ENCODE measurements at places on chromosomes 12 and 14. TPM values are rescaled to one million over a fixed set of nuclear protein-coding genes. Genes with fewer than 3 reads are reported as not detected.

- DNase-seq = no peak
Observed at GRCh38 chr12:62123721-62124203, 136.4 kb upstream of the USP15 start.

DNA sequence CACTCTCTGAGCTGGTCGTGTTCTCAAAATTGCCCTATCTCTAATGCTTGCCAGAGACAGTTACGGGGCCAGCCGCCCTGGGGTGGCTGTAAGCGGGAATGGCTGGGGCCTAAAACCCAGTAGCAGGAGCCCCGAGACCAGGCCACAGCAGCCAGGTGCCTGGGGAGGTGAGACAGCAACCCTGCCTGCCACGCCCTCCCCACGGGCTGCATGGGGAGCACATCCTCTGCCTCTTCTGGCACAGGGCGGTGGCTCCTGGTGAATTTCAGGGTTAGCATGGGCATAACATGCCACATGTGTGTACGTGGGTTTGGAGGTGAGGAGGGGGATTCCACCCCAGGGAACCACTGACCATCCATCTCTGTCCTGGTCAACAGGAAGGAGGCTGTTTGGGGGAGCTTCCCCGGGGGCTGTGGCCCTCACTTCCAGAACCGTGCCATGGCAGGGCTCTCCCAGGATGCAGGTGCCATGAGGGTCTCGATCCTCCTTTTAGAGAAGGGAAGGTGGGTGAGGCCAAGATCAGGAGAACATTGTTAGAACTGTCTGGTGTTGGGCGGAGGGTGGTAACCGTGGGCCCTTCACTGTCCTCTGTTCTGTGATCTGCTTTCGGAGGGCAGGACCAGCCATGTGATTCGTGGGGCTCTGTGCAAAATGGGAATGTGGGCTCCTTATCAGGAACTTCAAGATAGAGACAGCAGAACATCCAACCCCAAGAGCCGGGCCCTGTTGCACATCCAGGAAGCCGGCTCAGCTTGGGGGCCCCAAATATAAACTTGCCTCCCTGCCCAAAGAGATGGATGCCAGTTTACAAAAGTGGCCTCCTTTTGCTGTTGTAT lies 312.2 kb upstream of the DIO3 start:
- peak; percentile 13 for DNase-seq

DNA sequence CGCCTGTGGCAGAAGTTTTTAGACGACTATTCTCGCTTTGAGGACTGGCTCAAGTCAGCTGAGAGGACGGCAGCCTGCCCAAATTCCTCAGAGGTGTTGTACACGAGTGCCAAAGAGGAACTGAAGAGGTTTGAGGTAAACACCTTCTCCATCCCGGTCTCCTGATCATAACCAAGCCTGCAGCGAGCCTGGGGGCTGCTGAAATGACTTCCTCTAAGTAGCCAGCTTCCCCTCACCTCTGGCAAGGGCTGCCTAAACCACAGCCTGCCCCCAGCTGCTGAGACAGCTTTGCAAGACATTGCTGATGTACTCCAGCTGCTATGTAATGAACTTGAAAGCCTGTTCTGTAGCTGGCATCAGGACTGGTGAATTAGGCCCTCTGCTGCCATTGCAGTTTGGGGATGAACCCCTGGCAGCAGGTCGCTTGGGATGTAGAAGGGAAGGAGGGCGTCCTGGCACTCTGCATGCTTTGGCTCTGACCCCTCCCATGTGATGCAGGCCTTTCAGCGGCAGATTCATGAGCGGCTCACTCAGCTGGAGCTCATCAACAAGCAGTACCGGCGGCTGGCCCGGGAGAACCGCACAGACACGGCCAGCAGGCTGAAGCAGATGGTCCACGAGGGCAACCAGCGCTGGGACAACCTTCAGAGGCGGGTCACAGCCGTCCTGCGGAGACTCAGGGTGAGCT lies 84.6 kb downstream of the ESR2 start:
- peak; percentile 87 for DNase-seq

DNA sequence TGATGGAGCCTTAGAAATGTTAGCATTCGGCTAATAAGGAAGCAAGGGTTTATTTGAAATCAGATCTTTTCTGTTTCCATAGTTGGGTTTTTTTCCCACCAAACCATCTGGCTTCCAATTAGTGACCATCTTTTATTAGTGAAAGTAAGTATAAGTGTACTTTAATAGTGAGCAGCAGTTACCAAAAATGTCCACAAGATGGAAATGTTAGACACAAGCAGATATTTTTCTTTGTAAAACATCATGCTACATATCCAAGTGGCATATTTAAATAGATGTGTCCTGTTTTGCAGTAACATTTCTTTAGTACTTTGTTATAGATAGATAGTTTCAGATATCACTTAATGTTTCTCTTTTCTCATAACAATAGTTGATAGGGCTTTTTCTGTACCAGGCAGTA lies 28.8 kb downstream of the YEATS4 start:
- no peak for DNase-seq

GRCh38 chr14:87131879-87132278 lies 861.1 kb downstream of the GALC start:
- DNase-seq = no peak

- peak; percentile 61 for DNase-seq
Observed at GRCh38 chr12:131828671-131829355, 620 bp downstream of the MMP17 start.

GRCh38 chr14:94584591-94585280 lies 3.5 kb downstream of the SERPINA5 start:
- DNase-seq = no peak

GRCh38 chr12:53949631-53950436 lies 4.9 kb upstream of the HOXC12 start:
- no peak for DNase-seq

GRCh38 chr14:34699873-34700621 lies 14.3 kb downstream of the CFL2 start:
- no peak for DNase-seq

DNA sequence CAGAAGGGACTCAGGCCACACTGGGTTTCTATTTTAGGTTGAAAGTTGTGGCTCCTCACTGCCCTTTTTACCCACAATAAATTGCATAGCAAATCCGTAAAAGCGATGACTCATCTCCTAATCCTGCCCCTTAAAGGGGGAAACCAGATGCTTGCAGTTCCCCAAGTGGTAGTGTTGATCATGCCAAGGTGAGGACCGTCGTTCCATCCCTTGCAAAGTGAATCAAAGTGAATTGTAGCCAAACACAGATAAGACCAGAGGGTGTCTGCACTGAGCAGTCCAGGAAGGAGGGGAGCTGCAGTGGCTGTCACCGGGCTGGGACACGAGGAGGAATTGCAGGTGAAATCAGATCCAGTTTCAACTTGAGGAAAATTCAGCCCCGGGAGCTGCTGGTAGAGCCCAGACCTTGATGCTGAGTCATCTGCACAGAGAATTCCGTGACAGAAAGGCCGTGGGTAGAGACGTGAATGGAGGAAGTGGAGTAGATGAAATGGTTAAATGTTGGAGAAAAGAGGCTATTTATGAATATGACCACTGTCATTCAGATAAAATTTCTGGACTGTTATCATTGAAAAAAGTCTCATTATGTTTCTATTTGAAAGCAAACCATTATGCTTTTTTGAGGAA lies 44.2 kb upstream of the MMP17 start:
- DNase-seq = no peak

GRCh38 chr12:41802803-41803202 lies 341.9 kb downstream of the GXYLT1 start:
- DNase-seq = no peak

- DNase-seq = no peak
Observed at GRCh38 chr14:94994245-94994644, 163.1 kb downstream of the DICER1 start.

DNA sequence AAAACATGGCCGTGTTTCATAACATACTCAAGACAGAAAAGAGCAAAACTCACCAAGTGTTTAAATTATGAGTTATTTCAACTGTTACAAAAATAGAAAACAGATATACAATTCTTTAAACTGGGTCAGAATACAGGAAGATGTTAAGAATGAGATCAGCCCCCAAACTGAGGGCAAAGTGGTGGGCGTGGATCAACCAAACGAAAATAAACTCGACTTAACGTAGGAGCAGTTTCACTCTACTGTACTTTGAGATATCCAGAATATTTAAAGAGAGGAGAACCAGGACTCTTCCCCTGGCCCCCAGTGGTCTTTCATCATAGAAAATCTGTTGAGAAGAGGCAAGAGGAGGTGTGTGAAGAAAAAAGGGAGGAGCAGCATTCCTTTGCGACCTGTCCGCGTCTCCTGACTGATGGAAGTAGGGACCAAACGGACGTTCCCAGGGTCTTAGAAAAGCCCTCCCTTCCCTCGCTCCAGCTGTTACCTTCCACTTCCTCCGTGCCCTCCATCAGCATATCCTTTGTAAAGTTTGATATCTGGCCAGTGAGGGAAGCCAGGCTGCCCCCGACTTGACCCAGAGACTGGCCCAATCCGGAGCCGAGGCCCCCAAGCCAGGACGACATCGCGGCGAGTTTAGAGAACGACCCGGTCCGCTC lies 668 bp downstream of the TRIP11 start:
- DNase-seq = no peak

- DNase-seq = peak; percentile 83
Observed at GRCh38 chr12:77324763-77325468, 259.5 kb upstream of the E2F7 start.

GRCh38 chr12:92939116-92939515 lies 10.0 kb upstream of the EEA1 start:
- DNase-seq = no peak

DNA sequence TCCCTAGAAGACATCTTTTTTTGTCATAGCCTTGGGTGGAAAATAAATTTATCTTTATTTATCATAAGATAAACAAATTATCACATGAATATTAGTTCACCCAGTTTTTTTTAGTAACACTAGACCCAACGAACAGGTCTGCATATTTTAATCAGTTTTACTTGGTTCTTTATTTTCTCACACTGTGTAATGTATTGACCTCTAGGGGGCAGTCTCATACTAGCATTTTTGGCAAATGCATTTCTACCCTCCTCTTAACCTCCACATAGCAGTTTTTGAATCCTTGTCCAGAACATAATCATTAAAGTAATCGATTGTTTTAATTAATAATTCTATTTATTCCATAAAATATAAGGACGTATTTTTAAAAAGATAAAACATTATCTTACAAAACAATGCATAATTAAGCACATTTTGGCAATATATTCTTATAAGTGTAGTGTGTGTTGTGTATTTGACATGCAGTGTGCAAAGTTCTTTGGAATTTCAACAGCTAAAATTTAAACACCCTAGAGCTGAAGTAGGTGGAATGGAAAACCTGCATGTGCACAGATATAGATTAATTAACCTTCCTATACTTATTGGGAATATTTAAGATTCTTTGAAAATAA lies 31.6 kb upstream of the PTPRQ start:
- DNase-seq = no peak

- no peak for DNase-seq
Observed at GRCh38 chr12:76866726-76867125, 12.1 kb downstream of the CSRP2 start.

GRCh38 chr12:25780771-25781170 lies 177.7 kb upstream of the RASSF8 start:
- DNase-seq = no peak

DNA sequence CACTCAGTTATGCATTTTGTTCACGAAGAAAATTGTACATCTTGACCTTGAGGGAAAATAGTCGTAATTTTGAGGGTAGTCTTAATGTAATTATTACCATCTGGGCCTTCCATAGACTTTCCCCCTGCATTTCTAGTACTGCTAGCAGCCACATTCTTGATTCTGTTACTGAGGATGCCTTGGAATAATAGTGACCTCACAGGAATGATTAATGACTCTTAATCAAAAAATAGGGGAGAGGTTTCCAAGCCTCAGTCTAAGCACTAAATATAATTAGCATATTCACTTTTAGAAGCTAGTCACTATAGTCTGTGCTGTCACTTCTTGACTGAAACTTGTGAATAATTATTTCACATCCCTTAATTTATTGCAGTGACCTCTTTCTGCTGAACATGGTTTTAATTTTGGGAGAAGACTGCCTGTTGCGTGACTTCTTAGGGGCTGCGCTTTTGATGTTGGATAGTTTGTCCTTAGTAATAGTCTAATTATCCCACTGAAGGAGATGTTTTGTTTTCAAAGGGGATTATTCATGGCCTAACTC lies 400.5 kb downstream of the ADAMTS20 start:
- no peak for DNase-seq

- DNase-seq = no peak
Observed at GRCh38 chr14:56170877-56171422, 52.7 kb downstream of the PELI2 start.

GRCh38 chr12:64666054-64666914 lies 56.0 kb downstream of the RASSF3 start:
- DNase-seq = no peak

- no peak for DNase-seq
Observed at GRCh38 chr14:56273951-56274350, 155.7 kb downstream of the PELI2 start.

DNA sequence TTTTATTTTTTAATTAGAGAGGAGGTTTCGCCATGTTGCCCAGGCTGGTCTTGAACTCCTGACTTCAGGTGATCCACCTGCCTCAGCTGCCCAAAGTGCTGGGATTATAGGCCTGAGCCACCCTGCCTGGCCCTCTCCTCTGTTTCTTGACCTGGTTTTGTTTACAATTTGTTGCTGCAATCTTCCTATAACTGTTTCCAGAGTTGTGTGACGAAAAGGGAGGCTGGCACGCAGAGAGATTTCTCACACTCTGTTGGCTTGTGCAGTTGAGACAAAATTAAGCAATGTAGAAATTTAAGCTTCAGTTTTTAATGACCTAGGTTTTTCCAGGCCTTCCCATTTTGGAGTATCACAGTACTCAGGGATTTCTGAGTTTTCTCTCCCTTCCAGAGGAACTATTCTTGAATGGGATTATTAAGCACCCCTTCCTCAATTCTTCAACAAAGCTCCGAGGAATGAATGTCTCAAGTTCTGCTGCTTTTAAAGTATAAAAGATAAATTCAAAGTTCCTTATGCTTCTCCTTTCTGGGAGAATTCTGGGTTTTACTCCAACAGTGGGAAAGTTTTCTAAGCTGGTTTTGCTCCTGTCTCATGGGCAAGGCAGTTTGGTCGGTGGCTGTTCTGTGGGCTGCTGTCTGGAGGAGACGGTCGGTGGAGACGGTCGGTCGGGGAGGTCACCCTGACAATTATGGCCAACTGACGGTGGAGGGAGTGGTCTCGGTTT lies 20.4 kb upstream of the FOS start:
- DNase-seq = peak; percentile 77

DNA sequence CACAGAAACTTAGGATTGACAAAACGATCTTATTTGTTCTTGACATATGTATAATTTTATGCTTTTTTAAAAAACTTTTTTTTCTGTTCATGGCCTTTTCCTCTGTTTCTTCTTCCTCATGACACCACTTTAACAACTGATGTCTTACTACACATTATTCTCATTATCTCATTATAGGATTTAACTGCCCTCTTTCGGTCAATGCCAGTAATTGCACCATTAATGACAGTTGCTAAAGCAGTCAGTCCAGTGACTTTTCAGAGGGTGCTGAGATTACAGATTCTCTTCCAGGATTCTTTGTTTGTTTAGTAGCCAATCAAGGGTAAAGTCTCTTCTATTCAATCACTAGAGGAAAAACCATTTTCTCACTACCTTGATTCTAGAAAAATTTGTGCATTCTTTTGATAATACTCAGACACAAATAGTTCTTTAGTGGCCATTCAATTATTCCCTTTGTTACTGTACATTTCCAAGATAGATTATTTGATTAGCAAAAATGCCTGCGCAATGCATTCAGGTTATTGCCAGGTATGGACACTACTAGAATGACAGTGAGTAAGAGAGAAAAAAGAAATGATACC lies 50.1 kb downstream of the KLRG1 start:
- DNase-seq = no peak

The SLCO1B1 gene
- not detected for polyA plus RNA-seq

The NYNRIN gene
- 5.1 TPM for polyA plus RNA-seq

The DEGS2 gene
- 0.11 TPM for polyA plus RNA-seq

The ARHGEF25 gene
- 21.3 TPM for polyA plus RNA-seq

The TMTC2 gene
- polyA plus RNA-seq = 1.6 TPM

The FITM1 gene
- polyA plus RNA-seq = 224 TPM

The TCTN2 gene
- 3.2 TPM for polyA plus RNA-seq

All from right cardiac atrium (tissue), 5 donors.